Cerebellar nuclear complex (tissue), 1 donor: ENCODE measurements at places on chromosomes 2 and 18.

DNA sequence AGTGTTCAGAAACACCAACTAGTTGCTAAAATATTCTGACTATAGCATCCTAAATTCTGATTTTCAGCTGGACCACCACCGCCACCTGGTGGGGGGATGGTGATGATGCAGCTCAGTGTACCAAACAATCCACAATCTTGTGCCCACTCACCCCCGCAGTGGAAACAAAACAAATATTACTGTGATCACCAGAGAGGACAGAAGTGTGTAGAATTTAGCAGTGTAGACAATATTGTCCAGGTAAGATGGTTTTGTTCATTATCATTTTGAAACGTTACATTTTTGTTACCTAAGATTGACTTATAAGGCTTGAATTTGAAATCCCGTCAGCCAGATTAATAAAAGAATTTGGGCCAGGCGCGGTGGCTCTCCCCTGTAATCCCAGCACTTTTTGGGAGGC is 31.7 kb upstream of the UBXN4 start:
- no peak for DNase-seq

DNA sequence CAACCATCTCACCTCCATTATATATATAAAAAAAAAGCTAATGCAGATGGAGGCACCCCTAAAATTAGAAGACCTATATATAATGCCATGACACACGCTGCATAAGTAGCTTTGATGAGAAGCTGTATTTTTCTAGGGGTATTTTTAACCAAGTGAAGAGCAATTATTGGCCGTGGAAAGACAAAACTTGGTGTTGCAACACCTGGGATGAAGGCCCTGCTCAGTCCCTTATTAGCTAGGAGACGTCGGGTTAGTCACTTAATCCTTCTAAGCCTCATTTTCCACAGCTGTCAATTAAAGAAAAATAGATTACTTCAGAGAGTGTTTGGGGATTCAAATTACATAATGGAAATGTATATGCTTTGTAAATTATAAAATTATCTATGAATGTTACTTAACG is 63.0 kb downstream of the WDR75 start:
- DNase-seq, result no peak

- no peak for DNase-seq
These were observed 74.6 kb downstream of the ASB1 start for GRCh38 chr2:238501311-238501710.

GRCh38 chr2:182668671-182669070 is 47.4 kb upstream of the DNAJC10 start:
- no peak for DNase-seq

- DNase-seq, result no peak
These were observed 73.1 kb upstream of the RMDN2 start for GRCh38 chr2:37851828-37852584.

- no peak for DNase-seq
These were observed 25.0 kb downstream of the TTC32 start for GRCh38 chr2:19876751-19877150.

GRCh38 chr2:119015845-119016244 is 73.9 kb downstream of the MARCO start:
- DNase-seq, result no peak

DNA sequence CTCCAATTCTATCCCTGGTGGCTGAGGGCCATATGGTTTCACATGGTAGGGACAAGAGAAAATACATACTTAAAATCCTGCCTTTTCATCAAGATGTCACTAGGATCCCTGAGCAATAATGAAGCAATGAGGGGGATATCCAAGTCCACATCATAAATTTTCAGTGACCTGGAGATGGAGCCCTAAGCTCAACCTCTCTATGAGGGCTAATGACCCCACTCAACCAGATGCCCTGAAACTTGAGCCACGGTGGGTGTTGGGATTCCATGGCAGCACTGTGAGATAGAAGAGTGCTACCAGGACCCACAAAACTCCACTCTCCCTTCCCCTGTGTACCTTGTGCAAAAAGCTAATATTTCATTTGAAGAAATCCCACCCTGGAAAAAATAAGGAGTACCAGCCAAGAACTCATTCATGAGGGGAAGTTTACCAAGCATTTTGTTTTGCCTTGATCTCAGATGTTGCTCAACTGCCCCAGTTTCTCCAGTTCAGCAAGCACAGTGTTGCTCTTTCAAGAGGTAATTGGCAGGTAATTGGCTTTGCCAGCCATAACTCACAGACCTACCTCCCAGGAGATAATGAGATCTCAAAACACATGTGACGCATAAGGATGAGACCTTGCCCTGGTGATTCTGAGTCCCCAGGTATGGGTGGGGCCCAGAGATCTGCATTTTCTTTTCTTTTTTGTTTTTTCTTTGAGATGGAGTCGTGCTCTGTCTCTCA is 51.0 kb upstream of the TTC39C start:
- no peak for DNase-seq

DNA sequence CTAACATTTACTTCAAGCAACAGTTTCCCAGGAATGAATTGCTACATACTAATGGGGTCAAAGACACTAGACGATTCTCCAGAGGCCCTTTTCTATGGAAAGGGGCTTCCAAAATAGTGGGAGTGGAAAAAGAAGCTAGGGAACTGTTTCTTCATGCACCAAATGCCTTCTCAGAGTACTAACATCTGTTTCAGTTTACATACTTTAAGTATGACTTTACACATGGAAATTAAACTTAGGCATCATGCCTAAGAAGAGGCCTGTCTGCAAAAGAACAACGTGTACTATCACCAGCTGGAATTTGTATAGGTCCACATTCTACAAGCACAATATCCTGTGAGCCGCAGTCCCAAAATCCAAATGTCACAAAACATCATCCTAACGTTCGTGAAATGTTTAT is 29.4 kb upstream of the WDR75 start:
- no peak for DNase-seq

- no peak for DNase-seq
These were observed 36.0 kb upstream of the UBE2E3 start for GRCh38 chr2:180944372-180944771.

DNA sequence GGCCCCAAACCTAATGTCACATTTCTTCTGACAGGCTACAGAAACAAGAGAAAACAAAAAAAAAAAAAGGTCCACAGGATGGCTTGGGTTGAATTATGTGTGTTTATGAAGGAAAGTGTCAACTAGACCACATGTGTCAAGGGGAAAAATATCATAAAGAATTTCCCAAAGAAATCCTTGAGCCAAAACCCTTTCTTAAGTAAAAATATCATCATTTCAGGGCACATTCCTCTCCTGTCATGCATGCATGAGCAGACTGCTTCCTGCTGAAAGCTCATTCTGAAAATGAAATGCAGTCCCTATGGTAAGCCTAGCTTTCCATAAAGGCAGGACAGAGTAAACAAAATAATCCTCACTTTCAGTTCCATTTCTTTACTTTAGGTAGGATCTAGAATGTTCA is 85.7 kb upstream of the RBBP8 start:
- no peak for DNase-seq

DNA sequence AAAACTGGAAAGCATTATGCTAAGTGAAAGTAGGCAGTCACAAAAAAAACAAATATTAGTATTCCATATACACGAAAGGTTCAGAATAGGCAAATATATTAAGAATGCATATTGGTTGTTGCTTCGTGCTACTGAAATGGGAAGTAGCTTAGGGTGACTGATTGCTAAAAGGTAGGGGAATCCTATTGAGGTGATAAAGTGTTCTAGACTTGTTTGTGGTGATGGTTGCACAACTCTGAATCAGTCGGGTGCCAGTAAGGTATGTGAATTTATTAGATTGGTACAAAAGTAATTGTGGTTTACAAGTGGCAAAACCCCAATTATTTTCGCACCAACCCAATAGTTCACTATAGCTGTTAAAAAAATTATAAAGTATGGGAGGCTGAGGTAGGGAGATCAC is 20.7 kb downstream of the USP34 start:
- DNase-seq, result no peak

- no peak for DNase-seq
These were observed 3.8 kb downstream of the CREB1 start for GRCh38 chr2:207533461-207534008.

- DNase-seq, result no peak
These were observed 188.2 kb downstream of the LDLRAD4 start for GRCh38 chr18:13406736-13407135.

DNA sequence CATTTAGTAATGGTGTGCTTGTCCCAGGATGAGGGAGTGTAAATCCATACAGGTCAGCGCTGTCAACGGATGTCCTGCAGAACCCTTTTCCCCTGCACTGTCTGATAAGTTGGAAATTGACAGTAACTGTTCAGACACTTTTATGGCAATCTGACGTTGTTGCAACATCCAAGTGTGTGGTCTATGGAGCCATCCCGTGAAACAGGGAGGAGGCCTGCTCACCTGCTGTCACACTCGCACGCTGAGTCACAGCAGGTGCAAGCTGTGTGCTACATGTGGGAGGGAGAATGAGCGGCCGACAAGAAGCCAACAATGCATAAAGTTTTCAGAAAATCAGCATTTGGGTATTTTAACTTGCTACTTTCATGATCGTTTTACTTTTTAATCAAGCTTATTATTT is 43.7 kb upstream of the RMDN2 start:
- no peak for DNase-seq

DNA sequence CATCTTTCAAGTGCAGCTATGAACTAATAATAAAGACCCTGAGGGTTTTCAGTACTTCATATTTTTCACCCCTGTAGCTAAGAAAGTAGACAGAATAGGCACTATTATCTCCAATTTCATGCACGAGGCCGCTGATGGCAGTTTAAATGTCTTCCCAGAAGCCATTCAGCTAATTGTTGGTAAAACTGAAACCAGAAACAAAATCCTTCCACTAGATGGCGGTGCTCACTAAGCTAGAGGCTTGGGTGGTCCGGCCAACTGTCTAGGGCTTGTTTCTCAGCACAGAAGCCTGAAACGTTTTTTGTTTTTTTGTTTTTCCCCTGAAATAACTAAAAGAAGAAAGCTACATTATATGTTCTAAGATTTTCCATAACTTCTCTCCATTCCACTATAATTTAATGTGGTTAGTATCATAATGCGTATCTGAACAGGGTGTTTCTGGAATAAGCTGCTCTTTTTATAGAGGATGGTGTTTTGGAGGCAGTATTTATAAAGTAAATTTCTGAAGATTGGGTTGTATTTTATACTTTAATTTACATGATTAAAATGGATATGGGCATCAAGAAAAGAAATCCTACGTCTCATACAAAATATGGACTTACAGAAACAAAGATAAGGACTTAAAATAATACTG is 159.4 kb downstream of the PIK3C3 start:
- DNase-seq, result peak; percentile 38

DNA sequence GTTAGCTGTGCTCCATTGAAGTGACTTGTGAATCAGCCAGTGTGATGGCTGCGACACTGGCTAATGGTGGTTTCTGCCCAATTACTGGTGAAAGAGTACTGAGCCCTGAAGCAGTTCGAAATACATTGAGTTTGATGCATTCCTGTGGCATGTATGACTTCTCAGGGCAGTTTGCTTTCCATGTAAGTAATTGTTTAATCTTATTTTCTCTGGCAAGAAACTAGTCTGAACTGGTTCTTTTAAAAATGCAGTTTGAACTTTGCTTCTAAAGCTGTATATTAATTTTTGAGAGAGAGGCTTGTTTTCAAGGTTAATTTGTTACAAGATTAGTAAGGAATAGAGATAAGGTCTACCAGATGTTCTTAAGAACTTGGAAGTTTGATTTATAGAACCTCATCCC is 46.7 kb downstream of the GLS start:
- no peak for DNase-seq

DNA sequence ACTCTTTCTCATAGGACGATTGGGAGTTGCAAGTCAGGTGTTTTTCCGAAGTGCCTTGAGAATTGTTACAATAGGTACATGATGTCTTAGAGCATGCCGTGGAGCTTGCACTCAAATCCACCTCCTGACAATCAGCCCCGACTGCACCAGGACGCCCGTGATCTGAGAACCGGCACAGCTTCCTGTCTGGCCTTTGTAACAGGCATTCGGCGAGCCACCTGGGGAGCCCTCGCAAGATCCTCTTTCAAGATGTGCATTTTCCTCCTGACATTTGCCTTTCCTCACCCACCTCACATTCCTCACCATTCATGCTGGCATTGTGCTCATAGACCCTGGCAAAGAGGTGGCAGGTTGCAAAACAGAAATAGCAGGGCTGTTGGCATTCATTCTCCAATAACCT is 427.3 kb downstream of the GALR1 start:
- no peak for DNase-seq

- no peak for DNase-seq
These were observed 42.0 kb upstream of the IL1R1 start for GRCh38 chr2:102100371-102101096.

DNA sequence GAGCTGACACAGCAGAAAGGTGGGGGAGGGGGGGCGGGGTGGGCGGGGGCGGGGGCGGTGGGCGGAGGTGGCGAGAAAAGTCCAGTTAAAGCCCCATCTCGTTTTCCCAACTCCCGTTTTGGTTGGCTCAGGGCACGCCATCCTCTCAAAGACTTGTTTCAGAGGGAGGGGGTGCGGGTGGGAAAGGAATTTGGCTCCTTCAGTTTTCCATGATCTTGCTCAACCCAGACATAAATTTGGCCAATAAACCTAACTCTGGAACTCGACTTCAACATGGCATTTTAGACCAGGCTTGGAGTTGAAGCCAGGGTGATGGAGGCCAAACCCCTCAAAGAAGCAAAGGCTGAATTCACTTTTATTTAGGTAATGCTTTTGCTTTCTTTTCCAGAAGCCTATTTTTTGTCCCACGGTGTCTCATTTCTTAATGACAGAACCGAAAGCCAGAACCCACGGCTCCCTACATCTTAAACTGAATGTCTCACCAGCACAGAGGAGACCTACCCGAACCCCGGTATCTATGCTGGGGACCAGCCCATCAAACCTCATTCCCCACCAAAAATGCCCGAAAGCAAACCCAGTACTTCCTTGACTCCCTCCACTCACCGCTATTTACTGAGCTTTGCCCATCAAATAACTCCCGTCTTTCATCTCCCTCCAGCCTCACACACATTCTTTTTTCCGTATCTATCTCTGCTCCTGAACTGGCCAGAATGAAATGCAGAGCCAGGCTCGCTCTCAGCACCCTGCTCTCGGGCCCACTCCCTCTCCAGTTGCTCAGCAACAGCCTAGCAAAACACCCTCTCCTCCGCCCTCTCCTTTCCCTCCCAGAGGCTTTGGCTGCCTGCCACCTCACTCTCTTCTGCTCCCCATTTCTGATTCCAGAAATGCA is 4.3 kb downstream of the IGFBP5 start:
- peak; percentile 60 for DNase-seq

GRCh38 chr2:241275910-241276309 is 39.6 kb downstream of the HDLBP start:
- DNase-seq, result no peak

- DNase-seq, result no peak
These were observed 283.6 kb upstream of the GYPC start for GRCh38 chr2:126372406-126372805.

- DNase-seq, result no peak
These were observed 30.5 kb downstream of the GALNT14 start for GRCh38 chr2:31107591-31108300.

DNA sequence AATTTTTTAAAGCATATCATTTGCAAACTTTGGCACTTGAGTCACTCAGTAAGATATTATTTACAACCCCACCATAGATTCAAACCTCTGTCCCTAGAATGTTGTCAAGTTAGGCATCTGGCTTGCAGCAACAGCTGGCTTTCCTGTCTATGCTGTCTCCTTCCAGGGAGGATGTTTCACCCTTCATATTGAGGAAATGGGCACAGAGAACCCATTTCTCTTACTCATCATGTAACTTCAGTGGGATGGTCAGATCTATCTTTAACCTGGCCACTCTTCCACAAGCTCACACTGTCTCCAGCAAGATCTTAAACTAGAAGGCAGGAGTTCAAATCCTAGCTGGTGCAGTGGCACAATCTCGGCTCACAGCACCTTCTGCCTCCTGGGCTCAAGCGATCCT is 15.8 kb downstream of the LCT start:
- DNase-seq, result no peak
